Liver (tissue), 10 donors: ENCODE measurements at places on chromosomes 5 and 9. TPM values are rescaled to one million over a fixed set of nuclear protein-coding genes. Genes with fewer than 3 reads are reported as not detected.

DPYSL3 gene
- total RNA-seq: 3.6 TPM

RBM18 gene
- 4.9 TPM for total RNA-seq

DNA sequence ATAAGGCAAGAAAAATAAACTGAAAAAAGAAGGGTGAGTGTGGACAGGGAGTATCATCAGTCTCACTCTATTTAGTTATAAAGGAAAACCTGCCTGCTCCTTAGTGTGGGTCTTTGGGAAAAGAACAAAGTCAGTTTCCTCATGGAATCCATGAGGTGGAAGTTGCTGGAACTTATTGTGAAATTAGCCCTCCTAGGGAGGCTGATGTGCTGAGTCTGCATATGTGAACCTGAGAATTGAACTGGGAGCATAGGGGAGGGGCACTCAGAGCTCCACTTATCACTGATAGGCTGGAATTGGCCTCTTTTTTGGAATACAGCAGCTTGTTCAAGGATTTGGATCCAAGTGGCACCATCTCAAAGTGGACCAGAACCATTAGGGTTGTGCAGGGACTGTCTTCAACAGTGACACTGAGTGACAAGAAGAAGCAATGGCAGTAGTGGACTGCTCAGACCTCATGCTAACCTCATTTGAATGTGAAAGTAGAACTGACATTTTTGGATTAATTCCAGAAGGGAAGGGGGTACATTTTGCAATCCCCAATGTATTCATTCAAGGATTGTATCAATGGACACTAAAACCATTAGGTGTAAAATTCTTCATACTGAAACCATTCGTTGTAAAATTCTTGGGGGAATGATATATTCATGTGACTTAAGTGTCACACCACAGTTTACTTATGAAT, 103.6 kb upstream of the KLF9 start:
- no peak for DNase-seq

GRCh38 chr5:75951158-75951557, 132.0 kb upstream of the SV2C start:
- DNase-seq: no peak

DNA sequence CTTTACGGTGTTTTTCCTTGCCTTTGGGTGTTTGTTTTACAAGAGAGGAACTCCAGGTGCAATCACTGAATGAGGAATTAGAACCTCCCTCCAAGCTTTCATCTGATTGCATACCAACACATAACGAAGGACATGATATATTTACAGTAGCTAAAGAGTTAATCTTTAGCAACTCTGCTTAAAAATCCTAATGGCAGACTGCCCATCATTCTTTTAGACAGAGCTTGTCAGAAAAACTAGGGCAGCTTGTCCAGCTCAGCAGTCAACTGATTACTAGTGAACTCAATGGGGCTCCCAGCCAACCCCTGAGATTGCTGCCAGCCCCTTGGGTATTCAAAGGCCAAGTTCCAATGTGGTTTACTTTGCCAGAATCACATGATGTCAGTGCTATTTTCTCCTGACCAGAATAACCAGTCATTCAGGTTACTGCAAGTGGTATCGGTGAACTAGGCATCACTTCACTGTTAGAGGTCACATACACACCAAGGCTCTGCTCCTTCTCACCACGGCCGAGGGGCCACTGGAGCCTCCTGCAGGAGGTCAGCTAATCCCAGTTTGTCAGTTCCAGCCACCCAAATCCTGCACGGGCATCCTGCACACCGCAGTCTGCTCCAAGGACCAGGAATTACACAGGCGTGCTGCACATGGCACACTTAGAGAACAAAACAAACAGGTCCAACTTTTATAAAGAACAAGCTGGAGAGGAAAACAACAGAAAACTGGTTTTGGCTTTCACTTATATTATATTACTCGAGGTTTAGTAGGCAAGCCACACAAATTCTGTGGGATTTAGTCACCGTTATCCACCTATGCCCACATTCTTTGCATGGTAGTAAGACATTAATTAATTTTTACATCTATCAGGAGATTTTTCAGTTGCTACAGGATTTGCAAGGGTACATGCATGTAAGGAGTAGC, 62.5 kb downstream of the NFIB start:
- DNase-seq: no peak

- DNase-seq: no peak
Measured at GRCh38 chr9:112061152-112061740, 113.9 kb downstream of the SUSD1 start.

DNA sequence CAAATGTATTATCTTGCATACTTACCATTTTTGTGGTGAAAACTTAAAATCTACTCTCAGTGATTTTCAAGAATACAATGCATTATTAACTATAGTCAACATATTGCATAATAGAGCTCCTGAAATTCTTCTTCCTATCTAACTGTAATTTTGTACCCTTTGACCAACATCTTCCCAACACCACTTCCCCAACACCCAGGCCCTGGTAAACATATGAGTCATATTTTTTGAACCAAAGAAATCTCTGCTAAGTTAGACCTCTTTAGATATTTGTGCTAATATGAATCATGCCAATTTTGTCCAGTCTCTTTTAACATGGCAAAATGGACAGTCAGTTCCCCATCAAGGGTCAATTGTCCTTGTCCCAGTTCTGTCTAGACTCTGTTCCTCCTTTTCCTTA, 18.5 kb upstream of the RGS7BP start:
- no peak for DNase-seq

MEIKIN gene
- 0.42 TPM for total RNA-seq

GRCh38 chr9:89606049-89606623, 1.3 kb downstream of the GADD45G start:
- DNase-seq: peak; percentile 79

DNA sequence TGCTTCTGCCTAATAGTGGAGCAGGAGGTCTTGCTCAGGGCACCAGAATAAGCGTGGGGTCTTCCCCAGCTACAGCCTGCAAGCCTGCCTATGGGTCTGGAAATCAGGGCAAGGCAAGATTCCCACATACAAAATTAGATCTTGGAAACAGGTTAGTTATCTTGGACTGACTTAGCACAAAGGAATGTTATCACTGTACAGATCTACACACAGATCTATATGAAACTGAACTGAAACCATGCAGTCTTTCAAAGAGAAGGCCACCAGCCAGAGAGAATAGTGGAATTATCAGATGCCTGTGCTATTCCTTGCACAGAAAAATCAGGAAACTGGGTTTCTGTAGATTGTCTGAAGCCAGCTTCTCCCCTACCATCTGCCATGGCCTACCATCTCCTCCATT, 585.7 kb downstream of the ACTL7B start:
- DNase-seq: no peak

GRCh38 chr5:57889558-57889957, 406.9 kb upstream of the ACTBL2 start:
- DNase-seq: no peak

DNA sequence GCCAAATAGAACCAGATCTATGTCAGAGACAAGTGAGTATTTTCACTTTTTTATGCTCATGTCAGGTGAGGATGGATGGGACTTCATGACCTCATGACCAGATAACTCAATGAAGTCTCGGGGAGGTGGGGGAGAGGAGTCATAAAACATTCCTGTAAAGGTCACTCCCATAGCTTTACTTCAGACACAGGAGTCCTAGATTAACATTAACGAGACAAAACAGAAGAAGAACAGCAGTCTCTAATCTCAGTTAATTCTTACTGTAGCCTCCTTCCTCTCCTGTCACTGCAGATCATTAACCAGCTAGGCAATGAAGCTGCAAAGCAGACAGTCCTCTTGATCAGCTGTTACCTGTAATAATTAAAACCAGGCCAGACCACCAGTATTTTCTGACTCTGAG, 11.2 kb downstream of the CRHBP start:
- no peak for DNase-seq

MZB1 gene
- total RNA-seq: 1.8 TPM

C9orf43 gene
- 1.1 TPM for total RNA-seq

GRCh38 chr9:23412046-23412445, 414.0 kb downstream of the ELAVL2 start:
- DNase-seq: no peak
